NCI-H526 treated with DMSO at 0.1 percent for 48 hours (cell line): ENCODE measurements at places on chromosomes 6 and 20.
A peak's percentile ranks its signal among the peaks of the same experiment; 100 is the strongest.

- no peak for DNase-seq
Observed at GRCh38 chr6:41670703-41671360, 32.6 kb downstream of the MDFI start.

DNA sequence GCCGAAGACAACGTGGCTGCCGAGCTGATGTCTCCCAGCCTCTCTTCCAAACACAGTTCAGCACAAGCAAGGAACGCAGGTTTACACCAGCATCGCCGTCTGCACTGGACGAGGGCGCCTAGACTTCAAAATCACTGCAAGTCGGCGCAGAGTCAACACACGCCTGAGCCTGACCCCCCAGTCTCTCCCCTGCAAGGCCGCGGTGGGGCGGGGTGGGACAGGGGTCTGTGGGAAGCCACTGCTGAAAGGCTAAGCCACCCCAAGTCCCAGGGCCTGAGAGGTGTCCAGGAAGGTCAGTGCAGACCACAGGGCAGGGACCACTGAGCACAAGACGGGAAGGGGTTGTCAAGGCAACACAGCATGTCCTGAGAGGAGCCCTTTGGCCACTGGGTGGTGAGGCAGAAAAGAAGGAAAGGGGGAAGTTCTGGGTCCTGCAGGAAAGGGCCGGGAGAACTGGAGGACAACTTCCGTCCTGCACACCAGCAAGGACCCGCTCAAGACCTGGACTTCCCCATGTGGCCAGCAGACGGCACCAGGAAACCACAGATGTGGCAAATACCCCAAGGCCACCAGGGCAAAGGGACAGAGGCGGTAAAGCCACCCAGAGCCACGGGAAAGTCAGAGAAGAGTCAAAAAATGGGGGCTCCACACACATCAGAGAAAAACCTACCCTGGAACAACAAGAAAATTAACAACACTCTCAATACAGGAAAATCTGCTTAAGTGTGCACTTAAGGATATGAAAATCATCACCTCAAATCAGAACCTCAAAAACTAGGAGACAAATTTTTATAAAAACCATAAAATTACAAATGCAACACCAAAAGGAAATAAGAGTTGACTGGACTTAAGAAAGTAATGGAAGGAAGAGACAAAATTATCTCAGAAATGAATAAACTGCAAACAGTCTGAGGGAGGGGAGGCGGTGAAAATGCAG, 84.8 kb downstream of the TAF4 start:
- DNase-seq = no peak

GRCh38 chr6:89483111-89483720, 50.3 kb downstream of the ANKRD6 start:
- no peak for DNase-seq

GRCh38 chr6:131923356-131923755, 27.8 kb downstream of the CCN2 start:
- no peak for DNase-seq

DNA sequence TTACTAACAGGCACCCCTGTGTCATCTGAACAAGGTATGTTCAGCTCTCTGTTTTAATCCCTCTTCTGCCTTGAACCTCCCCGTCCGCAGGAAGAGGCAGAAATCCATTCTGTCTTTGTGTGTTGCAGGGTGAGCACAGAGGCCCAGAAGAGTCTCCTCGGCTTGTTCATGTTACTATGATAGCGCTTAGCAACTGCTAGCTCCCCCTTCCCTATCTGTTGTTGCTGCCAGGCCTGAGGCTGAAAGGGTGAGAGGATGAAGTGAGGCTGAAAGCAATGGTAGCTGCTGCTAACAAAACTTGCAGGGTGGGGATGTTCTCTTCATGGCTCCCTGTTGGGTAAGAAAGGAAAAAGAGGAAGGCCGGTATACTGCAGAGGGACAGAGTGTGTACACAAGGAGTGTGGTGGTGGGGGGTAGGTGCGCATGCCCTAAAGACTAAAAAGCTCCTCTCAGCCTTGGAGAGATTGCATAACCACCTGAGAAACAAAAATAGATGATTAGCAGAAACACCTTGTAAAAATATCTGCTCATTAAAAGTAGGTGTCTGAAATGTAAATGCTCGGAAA, 55.2 kb upstream of the CITED2 start:
- DNase-seq = no peak

DNA sequence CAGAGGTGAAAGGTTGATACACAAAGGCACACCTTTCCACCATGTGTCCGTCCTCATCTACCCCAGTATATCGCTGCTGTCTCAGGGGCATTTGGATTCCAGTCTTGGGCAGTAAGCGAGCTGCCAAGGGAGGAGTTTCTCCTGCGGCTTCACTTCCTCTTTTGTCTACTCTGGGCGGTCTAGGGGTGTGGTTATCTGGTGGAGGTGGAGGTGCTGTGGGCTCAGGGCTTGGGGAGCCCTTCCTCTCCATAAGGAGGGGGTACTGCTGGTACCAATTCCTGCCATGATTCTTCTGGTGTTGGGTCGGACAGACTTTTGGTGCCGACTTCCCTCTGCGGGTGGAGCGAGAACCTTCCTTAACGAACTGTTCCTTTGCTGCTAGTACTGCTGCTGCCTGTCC, 31.9 kb upstream of the FABP7 start:
- no peak for DNase-seq

DNA sequence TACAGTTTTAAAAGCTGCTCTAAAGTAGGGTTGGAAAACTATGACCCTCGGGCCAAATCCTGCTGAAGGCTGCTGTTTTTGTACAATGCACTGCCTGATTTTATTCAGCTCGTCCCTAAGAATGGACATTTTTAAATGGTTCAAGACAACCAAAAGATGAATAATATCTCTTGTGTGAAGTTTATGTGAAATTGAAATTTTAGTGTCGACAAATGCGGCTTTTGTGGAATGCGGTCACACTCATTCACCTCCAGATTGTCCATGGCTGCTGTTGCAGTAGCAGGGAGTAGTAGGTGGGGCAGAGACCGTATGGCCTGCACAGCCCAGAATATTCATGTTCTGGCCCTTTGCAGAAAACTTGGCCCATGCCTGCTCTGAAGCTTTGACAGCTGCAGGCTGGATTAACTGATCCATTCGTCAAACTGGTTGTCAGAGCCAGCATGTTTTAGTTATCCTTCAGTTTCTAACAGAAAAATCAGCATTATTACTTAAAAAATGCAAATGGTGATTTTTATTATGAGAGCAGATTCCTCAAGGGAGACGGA, 91.6 kb downstream of the PSMG4 start:
- no peak for DNase-seq

- no peak for DNase-seq
Observed at GRCh38 chr6:64680446-64680845, 1026.6 kb downstream of the EYS start.

DNA sequence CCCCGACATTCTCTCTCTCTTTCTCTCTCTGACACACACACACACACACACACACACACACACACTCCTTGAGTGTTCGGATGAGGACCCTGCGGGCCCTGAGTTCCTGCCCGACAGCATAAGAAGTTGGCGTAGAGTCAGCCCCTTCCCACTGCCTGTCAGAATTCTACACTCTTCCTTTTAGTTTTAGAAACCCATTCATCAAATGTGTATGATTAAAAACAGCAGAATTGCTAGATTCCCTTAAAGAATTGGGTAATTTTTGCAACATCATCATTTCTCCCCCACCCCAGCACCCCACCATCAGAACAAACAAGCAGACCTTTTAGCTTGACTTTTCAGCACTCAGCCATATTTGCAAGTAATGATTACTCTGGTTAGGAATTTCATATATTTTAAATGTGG, 322.8 kb downstream of the FARS2 start:
- no peak for DNase-seq

DNA sequence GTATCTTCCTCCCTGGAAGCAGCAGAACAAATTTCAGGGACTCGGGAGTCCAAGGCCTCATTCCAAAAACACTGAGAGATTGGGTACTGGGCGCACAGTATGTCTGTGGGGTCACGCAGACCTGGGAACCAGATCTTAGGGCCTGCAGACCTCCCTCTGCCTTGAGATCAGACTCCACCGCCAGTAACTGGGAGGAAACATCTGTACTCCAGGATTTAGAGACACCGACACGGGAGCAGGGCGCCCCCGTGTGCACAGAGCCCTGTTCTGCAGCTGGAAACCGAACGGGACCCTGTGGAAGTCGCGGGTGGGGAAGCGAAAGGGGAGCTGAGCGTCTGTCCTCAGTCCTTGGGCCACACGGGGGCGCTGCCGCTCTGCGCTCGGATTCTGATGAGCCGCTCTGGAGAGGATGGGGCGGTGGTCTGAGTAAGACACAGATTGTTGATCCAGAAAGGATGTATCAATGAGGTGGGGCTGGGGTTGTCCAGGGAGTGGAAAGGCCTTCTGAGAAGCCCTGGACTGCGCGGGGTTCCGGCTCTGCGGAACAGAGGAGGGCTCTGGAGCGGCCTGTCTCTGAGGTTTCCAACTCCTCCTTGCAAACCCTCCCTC, 35.7 kb upstream of the HLA-E start:
- peak; percentile 56 for DNase-seq

DNA sequence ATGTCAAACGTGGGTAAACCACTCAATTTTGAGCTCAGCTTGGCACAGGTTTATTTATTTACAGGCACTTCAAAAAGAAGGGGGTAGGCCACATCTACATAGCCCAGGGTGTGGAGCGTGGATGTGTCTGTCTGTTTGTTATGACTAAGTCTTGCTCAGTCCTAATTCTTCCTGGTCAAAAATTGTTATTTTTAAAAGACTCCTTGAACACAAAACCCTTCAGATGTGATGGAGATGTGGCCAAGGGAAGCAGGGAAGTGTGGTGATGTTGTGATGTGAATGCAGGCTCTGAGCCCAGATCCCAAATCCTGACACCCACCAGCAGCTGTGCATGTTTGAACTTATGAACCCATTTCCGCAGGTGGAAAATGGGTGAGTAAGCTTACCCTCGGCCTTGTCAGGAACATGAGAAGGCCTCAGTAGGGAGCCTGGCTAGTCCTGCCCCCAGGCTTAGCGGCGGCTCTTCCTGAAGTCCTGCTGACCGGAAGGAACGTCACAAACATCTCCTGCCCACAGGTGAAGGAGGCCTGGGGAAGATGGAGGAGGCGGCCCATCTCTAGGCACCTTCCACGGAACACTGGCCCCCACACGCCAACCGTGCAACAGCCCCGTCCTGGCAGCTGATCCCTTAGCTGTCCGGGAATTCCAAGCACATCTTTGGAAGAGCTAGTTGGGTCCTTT, 119.7 kb downstream of the MYLK4 start:
- DNase-seq = no peak

DNA sequence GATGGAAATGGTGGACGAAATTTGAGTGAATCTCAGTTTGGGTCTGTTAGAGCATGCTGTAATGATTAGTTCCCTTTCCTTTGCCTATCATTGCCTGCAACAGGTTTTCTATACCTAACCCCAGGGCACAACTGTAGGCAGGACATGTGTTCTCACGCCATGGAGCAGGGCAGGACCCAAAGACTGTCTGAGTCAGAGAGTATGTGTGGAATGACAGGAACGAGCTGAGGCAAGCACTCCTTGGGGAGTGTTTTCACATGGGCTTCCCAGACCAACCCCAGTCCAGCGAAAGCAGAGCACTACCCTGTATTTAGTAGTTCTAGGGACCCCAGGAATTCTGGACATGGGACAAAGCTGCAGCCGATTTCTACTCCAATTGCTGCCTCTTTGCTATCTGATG, 234.2 kb downstream of the HACE1 start:
- DNase-seq = no peak

GRCh38 chr6:21870076-21870730, 276.7 kb downstream of the SOX4 start:
- no peak for DNase-seq

- DNase-seq = no peak
Observed at GRCh38 chr20:44001667-44002596, 87.3 kb downstream of the TOX2 start.

DNA sequence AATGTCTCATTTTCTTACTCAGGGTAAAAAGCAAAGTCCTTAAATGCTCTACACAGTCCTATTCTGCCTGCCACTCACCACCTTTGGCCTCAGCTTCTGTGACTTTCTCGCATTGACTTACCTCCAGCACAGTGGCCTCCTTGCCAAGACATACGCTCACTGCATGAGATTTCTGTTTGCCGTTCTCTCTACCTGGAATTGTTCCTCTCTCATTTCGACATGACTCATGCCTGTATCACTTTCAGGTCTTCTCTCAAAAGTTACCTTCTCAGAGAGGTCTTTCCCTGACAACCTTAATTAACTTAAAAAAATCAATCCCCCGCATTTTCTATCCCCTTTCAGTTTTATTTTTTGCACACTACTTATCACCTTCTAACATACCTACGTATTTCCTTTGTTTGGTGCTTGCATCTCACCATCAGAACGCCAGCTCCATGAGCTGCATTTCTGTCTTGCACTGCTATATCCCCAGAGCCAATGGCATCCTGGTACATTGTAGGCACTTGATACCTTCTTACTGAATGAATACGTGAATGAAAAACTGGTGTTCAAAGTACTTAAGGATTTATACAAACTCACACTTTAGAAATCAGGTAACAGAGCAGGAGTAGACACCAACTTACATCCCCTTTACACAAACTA, 24.5 kb downstream of the TENT5A start:
- no peak for DNase-seq

GRCh38 chr6:33719326-33719987, 8.0 kb upstream of the UQCC2 start:
- no peak for DNase-seq

GRCh38 chr20:44460795-44461141, 14.9 kb upstream of the TTPAL start:
- peak; percentile 51 for DNase-seq

- no peak for DNase-seq
Observed at GRCh38 chr6:130583268-130583667, 217.5 kb downstream of the TMEM200A start.

DNA sequence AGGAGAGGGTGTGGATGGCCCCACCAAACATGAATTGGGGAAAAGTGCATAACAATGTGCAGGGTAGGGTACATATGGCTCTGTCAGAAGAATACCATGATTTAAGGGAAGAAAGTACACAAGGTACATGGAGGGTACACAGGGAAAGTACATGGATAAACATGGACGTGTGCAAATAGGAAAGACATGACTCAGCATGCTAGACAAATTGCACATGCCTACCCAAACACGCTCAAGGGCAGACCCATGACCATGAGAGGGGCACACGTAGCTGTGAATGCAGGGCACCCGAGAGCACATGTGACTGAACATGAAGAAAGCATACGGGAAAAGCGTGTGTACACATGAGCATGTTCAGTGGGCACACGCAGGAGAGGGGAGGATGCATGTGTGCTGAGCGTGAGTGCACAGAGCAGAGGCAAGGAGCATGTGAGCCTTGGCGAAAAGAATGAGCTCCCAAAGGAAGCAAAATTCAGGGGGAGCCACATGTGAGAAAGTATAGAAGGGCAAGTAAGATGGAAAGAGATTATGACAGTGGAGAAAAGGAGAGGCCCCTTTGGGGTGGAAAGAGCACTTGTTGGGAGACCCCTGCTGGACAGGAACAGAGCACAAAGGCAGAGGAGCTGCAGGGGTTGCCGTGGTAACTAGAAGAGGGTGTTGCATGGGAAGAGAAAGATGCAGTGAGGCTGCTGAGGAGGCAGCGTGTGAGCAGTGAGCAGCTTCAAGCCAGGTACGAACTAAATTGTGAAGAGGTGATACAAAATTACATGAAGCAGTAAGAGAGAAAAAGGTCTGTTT, 17.8 kb downstream of the OR2H2 start:
- DNase-seq = peak; percentile 1

- no peak for DNase-seq
Observed at GRCh38 chr20:46142124-46142523, 24.0 kb downstream of the CD40 start.
